ENCODE measurements at places on chromosomes 11 and 22.

- no peak for DNase-seq
These were observed 654.6 kb upstream of the API5 start for GRCh38 chr11:42657169-42657568.

- no peak for DNase-seq
These were observed 138.2 kb upstream of the NTM start for GRCh38 chr11:131232261-131232660.

- DNase-seq: no peak
These were observed 44.3 kb upstream of the PLET1 start for GRCh38 chr11:112304914-112305313.

DNA sequence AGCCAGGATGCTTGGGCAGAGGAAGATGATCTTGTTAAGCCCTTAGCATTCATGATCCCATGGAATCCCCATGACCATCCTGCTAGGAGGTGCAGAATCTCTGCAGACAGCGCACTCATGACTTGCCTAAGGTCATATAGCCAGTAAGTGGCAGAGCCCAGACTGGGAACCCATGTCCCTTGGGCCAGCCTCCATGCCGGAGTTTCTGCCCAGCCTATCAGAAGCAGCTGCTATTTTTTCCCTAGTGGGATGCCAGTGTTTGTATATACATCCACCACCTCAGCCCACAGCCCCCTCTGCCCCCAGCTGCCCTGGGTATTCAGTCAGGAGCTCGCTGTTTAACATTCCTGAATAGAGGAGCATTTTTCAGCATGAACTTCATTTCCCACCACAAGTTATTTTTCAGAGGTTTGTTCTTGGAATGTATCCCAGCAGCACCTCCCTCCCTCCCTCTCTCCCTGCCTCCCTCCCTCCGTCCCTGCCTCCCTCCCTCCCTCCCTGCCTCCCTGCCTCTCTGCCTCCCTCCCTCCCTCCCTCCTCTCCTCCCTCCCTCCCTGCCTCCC lies 34.4 kb upstream of the SUSD2 start:
- peak; percentile 92 for DNase-seq

DNA sequence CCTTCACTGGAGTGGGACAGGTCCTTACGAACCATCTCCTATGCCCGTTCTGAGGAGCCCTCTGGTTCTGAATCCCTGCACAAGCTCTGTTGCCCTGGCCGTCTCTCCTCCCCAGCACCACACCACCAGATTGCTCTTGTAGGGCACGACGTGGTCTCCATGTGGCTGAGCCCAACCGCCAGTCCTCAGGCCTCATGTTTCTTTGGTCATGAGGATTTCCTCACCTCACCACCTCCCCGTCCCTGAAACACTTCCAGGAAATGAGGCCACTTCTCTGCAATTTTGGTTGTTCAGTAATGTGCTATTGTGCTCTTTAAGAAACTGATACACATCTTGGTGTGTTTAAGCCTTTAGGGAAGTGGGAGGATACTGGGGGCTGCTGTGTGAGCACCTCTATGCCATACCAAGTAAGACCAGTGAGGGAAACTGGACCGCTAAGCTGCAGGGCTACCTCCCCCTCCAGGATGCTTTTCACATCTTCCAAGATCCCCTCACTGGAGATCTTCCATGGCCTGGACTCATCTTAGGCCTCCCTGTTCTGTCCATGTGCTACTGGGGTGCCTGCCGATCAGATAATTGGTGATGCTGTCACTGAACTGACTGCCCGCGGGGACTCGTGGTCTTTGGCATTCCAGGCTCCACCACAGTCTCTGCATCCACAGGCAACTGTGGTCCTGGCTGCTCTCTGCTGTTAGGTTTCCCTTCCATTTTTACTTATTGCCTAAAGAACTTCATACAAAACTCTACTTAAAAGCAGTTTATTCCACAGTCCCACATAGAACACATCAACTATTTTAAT lies 21.9 kb downstream of the DRICH1 start:
- DNase-seq: no peak

DNA sequence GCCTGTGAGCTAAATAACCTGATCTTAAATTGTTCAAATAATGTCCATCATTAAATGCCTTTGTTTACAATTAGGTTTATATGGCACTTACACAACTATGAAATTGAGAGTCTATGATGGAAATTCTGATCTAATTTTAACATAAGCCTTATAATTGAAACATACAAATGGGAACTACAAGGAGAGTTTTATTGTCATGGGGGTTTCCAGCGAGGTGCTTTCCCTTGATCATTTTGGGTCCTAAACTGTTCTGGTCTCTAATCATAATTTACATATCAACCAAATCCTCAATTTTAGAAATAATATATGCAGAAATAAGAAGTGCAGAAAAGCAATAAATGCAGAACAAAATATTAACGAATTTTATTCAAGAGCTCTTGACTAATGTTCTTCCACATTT lies 44.9 kb downstream of the RRAS2 start:
- no peak for DNase-seq

DNA sequence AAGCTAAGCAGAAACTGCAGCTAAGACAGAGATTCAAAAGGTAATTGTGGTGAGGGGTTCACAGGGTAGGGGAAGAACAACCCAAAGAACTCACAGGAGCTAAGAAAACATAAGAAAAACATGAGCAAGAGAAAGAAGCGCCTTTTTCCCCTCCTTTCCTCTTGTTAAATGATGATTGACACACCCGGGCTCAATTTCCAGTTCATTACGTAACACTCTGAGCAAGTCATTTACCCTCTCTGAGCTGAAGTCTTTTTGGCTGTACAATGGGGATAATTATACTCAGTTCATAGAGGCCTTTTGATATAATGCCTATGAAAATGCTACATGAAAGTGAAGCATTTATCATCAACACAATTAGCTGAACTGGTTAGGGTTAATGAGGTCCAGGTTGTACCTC lies 17.2 kb downstream of the LRP4 start:
- DNase-seq: no peak

- DNase-seq: no peak
These were observed 440.0 kb upstream of the KIRREL3 start for GRCh38 chr11:127440616-127441015.

- no peak for DNase-seq
These were observed 921 bp upstream of the BCL2L13 start for GRCh38 chr22:17637490-17638181.

- no peak for DNase-seq
These were observed 29.3 kb upstream of the SLC25A1 start for GRCh38 chr22:19207884-19208283.

DNA sequence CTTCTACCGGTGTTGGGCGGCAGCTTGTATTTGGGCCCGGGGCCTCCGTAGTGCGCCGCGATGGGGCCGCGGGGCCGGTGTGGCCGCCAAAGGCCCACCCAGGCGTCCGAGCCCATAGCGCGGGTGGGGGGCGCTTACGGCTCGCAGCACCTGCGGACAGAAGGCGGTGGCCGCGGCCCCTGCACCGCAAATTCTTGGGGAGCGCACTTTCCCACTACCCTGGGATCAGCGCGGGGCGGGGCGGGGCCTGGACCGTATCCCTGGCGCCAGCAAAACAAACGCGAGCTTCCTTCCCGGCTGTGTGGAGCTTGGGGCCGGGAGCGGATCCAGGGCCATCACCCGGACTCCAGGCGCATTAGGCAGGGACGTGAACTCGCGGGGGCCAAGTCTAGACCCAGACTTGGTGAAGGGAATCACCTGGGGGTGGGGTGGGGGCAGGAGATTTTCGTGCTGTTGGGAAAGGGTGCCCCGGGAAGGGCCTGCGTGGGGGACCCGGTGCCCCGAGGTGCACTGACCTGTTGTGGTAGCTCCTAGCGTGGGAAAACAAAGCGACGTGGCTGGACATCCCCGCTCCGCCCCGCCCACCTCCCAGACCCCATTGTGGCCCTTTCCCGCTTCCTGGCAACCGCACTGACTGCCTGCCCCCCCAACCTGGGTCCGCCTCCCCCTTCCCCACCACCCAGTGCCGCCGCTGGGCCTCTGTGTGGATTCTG lies 2.3 kb upstream of the TYMP start:
- peak; percentile 65 for DNase-seq

- DNase-seq: no peak
These were observed 164.6 kb downstream of the IGLL1 start for GRCh38 chr22:23415490-23415851.

GRCh38 chr22:32533265-32534111 lies 58.9 kb downstream of the FBXO7 start:
- peak; percentile 3 for DNase-seq

DNA sequence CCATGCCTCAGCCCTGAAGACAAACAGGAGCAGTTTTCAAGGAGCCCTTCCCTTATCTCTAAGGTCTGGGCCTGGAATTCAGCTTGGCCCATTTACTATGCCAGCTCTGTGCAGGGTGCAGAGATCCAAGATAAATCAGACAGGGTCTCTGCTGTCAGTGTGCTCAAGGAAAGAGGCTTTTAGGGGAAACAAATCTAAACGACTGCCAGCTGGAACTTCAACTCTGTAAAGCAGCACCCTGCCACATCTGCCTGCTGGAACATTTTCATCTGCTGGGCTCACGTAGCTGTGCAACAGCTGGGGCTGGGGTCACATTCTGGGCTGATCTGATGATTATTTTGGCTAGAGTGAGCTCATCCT lies 19.8 kb upstream of the EHF start:
- no peak for DNase-seq

DNA sequence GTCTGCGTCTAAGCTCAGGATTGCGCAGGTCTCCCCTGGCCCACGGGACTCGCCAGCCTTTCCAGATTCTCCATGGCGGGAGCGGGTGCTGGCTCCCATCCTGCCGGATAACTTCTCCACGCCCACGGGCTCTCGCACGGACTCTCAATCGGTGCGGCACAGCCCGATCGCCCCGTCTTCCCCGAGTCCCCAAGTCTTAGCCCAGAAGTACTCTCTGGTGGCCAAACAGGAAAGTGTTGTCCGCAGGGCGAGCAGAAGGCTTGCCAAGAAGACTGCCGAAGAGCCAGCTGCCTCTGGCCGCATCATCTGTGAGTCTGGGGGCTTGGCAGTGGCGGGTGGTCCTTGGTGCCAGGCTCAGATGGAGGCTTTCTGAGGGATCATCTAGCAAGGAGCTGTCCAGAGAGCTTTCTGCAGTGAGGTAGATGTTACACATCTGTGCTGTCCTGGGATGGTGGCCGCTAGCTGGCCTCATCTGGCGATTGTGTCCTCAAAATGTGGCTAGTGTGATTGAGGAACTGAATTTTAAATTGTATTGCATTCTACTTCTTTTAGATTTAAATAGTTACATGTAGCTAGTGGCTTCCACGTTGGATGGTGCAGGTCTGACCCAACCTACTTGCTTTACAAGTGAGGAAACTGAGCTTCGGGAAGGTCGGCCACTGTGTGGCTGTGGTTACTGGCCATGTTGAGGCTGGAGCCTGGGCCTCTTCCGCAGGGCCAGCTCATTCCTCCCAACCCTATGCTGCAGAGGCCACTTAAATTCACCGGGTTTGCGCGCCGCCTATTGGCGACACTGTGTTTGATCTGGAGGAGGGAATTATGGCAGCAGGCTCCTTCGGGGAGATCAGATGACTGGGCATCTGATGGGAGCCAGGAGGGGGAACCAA lies 6.7 kb downstream of the INCENP start:
- DNase-seq: no peak

GRCh38 chr11:36803084-36803483 lies 205.0 kb upstream of the RAG2 start:
- no peak for DNase-seq

GRCh38 chr11:12075822-12076821 lies 34.3 kb upstream of the MICAL2 start:
- DNase-seq: peak; percentile 100

GRCh38 chr22:20427945-20428417 lies 9.6 kb downstream of the SCARF2 start:
- no peak for DNase-seq

- no peak for DNase-seq
These were observed 28.1 kb downstream of the RRAS2 start for GRCh38 chr11:14330881-14331280.

DNA sequence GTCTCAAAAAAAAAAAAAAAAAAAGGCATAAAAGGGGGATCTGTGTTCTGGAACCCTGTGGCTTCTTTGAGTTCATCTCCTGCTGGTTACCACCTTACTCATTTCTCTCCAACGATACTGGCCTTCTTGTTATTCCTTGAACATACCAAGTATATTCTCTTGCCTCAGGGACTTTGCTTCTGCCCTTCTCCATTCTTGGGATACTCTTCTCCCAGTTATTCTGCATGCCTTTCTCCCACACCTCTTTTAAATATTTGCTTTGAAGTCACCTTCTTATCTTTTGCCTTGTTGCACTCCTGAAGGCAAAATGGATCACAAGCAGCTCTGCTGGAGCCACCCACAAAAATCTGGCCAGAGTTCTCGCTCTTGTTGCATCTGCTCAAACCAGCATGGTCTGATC lies 76.0 kb upstream of the RRM1 start:
- no peak for DNase-seq

- no peak for DNase-seq
These were observed 50.3 kb downstream of the CD6 start for GRCh38 chr11:61021661-61022212.

- no peak for DNase-seq
These were observed 2.8 kb downstream of the CEP57 start for GRCh38 chr11:95793116-95793515.

DNA sequence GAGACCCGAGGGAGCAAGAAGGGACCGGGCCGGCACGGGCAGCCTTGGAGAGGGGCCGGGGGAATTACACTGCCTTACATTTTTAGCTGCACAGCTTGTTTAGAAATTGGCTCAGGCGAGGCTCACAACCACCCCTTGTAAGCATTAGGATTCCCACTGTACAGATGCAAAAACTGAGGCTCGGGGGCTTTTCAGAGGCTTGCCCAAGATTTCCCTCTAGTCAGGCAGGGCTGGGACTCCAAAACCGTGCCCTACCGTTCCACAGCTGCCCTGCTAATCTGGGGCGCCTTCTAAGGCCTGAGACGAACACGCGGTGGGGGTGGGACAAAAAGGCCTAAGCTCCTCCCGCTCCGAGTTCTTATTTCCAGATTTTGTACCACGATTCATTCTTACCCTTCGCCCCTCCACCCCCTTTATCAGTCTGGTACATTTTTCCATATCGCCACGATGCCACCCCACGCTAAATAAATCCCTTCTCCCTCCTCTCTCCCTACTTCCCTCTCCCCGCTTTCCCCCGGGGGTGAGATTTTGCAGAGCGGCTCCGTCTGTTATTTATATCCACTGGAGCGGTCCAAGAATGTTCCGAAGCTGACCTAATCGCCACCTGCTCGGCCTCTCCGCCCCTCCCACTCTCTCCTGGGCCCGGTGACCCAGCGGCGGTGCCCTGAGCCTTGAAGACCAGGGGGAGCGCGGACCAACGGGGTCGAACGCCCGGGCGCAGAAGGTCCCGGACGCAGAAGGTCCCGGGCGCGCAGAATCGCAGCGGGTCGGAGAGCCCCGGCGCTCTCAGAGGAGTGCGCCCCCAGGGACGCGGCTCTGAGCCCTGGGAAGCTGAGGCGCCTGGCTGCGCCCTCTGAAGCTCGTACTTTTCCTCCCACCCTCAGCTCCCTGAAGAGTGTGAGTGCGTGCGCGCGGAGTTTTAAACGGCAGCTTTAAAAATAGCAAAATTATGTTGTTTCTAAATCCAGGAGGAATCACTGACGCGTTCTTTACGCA lies 764 bp upstream of the PACSIN3 start:
- DNase-seq: no peak

Measured in amniotic epithelial cell (primary cell).